Stimulated activated CD4-positive, alpha-beta T cell treated with anti-CD3 and anti-CD28 coated beads, Interleukin-2, amount 100 ng/mL, for 24 hours (primary cell): ENCODE measurements at places on chromosomes 1 and 21.
A peak's percentile ranks its signal among the peaks of the same experiment; 100 is the strongest.

DNA sequence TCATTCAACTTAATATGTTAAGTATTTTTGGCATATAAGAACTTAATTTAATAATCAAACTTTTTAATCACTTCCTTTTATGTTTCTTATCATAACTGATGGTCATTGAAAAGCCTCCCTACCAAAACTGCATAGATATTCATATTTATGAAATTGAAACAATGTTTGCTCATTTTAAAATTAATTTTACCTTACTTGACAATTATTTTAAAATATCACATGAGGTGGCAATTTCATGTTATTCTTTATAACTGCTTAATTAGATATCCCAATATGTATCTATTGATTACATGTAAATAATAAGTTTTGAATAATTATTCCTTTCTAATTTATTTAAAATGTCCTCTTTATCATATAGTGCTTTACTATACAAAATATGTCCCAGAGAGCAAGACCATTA lies 266.1 kb upstream of the NRIP1 start:
- DNase-seq: no peak

- peak; percentile 63 for DNase-seq
These were observed at the start of gene DOCK7 for GRCh38 chr1:62687903-62688686. Gene DOCK7 (minus strand): TSS chr1:62688386. CDS start chr1:62688264, 122 bp downstream.

DNA sequence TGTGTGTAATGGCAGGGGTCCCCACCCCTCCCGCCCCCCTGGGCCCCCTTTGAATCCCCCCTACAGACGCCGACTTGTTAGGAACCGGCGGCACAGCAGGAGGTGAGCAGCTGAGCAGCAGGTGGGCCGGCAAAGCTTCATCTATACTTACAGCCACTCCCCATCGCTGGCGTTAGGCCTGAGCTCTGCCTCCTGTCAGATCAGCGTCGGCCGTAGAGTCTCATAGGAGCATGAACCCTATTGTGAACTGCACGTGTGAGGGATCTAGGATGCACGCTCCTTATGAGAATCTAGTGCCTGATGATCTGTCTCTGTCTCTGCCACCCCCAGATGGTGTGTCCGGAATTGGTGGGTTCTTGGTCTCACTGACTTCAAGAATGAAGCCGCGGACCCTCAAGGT lies 14.9 kb upstream of the VPS26C start:
- DNase-seq: peak; percentile 11

- DNase-seq: no peak
These were observed 172.1 kb upstream of the ZRANB2 start for GRCh38 chr1:71252900-71253299.

DNA sequence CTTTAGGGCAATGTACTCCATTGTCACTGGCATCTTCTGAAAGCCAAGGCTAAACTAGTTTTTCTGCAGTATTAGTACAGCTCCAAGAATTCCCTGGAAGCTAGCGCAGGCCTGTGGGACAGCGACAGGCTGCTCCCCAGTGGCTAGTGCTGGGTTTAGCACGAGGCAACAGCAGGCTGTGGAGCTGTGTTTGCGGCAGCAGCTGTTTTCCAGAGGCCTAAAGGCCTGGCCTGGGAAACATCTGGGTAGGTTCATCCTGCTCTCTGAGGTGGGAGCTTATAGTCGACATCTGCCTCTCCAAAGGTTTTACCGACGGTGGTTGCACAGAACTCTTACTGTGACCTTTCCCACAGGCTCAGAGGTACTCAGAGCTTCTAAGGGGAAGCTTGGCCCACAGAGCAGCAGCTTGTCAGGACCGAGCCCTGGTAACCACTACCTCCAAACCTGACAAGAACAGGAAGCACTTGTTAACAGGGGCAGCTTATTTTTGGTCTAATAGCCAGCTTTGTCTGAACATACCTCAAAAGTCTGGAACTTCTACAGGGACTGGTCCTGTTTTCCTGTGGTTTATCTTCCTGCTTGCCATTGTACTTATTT lies 17.2 kb downstream of the CC2D1B start:
- no peak for DNase-seq

GRCh38 chr1:147769106-147769505 lies 8.7 kb upstream of the GJA5 start:
- DNase-seq: no peak

DNA sequence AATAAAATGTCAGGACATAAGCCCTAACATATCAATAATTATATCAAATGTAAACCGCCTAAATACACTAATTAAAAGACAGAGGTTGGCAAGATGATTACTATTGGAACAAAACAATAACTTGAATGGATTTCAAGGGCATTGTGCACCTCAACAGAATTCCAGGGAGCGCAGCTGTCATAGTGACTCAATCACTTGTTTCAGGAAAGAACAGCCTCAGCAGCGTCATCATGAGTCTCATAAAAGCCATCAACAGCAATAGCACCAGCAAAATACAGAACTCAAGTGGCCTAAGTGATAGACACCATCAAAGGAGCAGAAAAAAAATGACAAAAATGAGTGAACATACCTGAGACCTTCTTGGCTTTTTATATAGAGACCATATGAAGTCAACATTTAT lies 632.7 kb upstream of the NR5A2 start:
- no peak for DNase-seq

GRCh38 chr21:31201548-31201947 lies 142.5 kb downstream of the TIAM1 start:
- no peak for DNase-seq

DNA sequence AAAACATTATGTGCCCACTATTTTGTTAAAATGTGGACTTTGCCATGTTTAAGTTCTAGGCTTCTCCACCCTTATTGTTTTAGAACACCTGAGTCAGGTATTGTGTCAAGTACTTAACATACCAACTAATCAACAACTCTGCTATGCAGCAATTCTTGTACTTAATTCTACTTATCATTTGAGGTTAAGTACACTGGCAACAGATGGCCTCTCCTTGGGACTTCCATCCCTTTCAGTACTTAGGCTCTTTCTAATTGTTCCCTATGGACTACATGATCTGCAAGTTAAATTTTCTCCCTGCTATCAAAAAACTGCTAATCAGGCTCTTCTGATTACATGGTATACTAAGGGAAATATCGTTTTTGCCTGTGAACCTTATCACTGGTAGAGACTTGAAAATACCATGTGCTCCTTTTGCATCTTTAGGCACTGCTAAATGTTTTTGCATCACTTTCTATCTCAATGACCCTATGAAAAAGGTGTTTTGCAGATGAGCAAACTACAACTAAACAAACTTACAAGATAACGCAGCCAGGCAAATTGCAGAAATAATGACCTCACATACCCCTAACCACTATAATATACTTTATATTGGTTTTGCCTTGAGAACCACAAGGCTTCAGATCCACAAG lies 18.9 kb downstream of the SFPQ start:
- no peak for DNase-seq

GRCh38 chr1:100736746-100737145 lies 17.2 kb downstream of the VCAM1 start:
- no peak for DNase-seq

- DNase-seq: no peak
These were observed 62.4 kb downstream of the PTPRC start for GRCh38 chr1:198701250-198701649.

GRCh38 chr1:8137481-8138244 lies 111.6 kb upstream of the ERRFI1 start:
- no peak for DNase-seq

DNA sequence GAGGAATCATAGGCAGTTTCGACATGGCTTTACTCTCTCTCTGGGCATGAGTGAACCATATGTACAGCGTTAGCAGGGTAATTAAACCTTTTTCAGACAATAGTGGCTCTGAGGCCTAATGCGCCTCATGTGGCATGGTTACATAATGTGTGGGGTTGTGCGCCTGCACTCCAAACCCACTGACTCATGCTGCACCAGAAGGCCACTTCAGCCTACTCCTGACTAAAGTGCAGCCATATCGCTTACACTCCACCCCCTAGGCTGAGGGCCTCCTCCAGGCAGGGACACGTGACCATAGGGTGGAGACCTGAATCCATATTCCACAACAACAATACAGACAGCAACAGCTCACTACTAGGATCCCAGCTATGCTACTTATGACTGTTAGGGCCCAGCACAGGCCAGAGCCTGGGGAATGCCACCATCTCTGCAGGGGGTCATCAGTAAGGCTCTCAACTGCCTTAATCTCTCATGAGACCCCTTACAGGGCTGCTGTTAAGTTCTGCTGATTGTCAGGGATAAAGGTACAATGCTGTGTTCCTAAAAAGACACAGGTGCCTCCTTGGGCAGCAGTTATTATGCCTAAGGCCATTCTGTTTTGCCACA lies 13.4 kb upstream of the ODF2L start:
- no peak for DNase-seq

GRCh38 chr1:12356004-12356890 lies 126.4 kb downstream of the VPS13D start:
- DNase-seq: no peak
